Central memory CD8-positive, alpha-beta T cell (primary cell): ENCODE measurements at places on chromosomes 12 and 14.

- no peaks in the 10 kb centered on the region for H3K36me3 ChIP-seq
- no peak overlapping the region for H3K27ac ChIP-seq
- no peaks in the 10 kb centered on the region for H3K4me1 ChIP-seq
- H3K27me3 ChIP-seq: peaks cover 39% of the 10 kb centered on the region
- DNase-seq: no peak
- H3K4me3 ChIP-seq: no peak overlapping the region
Observed at GRCh38 chr14:36339816-36340215, 19.4 kb upstream of the MBIP start.

- H3K4me3 ChIP-seq: peak overlapping the region; percentile 79
- peaks cover 24% of the 10 kb centered on the region for H3K36me3 ChIP-seq
- peak overlapping the region; percentile 94 for H3K27ac ChIP-seq
- H3K27me3 ChIP-seq: no peaks in the 10 kb centered on the region
Observed at GRCh38 chr12:10559244-10559643, 53.6 kb downstream of the EIF2S3B start.

DNA sequence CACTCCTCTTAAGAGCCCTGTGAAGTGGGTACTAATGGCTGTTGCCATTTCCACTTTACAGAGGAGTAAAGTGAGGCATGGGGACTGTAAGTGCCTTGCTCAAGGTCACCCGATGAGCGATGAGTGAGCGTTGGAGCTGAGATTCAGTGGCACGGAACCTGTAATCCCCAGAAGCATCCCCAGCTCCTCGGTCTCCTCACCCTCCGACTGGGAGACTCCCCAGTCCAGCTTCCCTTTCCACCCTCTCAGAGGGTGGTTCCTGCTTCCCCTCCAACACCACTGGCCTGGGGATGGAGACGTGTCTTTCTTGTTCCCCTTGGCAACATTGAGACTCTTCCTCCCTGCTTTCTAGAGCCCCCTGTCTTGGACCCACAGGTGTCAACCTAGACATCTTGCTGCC lies 32.6 kb downstream of the TMEM63C start:
- peaks cover 1% of the 10 kb centered on the region for H3K36me3 ChIP-seq
- DNase-seq: no peak
- H3K4me1 ChIP-seq: no peaks in the 10 kb centered on the region
- H3K27ac ChIP-seq: no peak overlapping the region
- peaks cover 43% of the 10 kb centered on the region for H3K27me3 ChIP-seq
- H3K4me3 ChIP-seq: no peak overlapping the region

- no peak overlapping the region for H3K27ac ChIP-seq
- peaks cover 40% of the 10 kb centered on the region for H3K27me3 ChIP-seq
- H3K36me3 ChIP-seq: no peaks in the 10 kb centered on the region
- no peak for DNase-seq
- no peaks in the 10 kb centered on the region for H3K4me1 ChIP-seq
- no peak overlapping the region for H3K4me3 ChIP-seq
Observed at GRCh38 chr14:74442757-74443156, 16.7 kb upstream of the SYNDIG1L start.

GRCh38 chr14:79408696-79409095 lies 802.6 kb downstream of the DIO2 start:
- no peak overlapping the region for H3K4me3 ChIP-seq
- H3K27ac ChIP-seq: no peak overlapping the region
- DNase-seq: no peak
- H3K36me3 ChIP-seq: no peaks in the 10 kb centered on the region
- H3K27me3 ChIP-seq: no peaks in the 10 kb centered on the region

- no peak overlapping the region for H3K4me3 ChIP-seq
- H3K27ac ChIP-seq: no peak overlapping the region
- no peaks in the 10 kb centered on the region for H3K27me3 ChIP-seq
- peaks cover 2% of the 10 kb centered on the region for H3K36me3 ChIP-seq
- no peak for DNase-seq
Observed at GRCh38 chr12:89539426-89540223, 13.8 kb upstream of the POC1B start.

- H3K4me3 ChIP-seq: no peak overlapping the region
- H3K27ac ChIP-seq: no peak overlapping the region
- peaks cover 7% of the 10 kb centered on the region for H3K27me3 ChIP-seq
- DNase-seq: no peak
- no peaks in the 10 kb centered on the region for H3K36me3 ChIP-seq
Observed at GRCh38 chr14:58912799-58913432, 275.2 kb downstream of the DACT1 start.

GRCh38 chr12:60863421-60863820 lies 1267.6 kb downstream of the SLC16A7 start:
- H3K27me3 ChIP-seq: no peaks in the 10 kb centered on the region
- H3K27ac ChIP-seq: no peak overlapping the region
- H3K36me3 ChIP-seq: no peaks in the 10 kb centered on the region
- DNase-seq: no peak

- no peak overlapping the region for H3K4me3 ChIP-seq
- DNase-seq: no peak
- H3K4me1 ChIP-seq: no peaks in the 10 kb centered on the region
- no peaks in the 10 kb centered on the region for H3K27me3 ChIP-seq
Observed at GRCh38 chr12:25787701-25788100, 170.8 kb upstream of the RASSF8 start.

DNA sequence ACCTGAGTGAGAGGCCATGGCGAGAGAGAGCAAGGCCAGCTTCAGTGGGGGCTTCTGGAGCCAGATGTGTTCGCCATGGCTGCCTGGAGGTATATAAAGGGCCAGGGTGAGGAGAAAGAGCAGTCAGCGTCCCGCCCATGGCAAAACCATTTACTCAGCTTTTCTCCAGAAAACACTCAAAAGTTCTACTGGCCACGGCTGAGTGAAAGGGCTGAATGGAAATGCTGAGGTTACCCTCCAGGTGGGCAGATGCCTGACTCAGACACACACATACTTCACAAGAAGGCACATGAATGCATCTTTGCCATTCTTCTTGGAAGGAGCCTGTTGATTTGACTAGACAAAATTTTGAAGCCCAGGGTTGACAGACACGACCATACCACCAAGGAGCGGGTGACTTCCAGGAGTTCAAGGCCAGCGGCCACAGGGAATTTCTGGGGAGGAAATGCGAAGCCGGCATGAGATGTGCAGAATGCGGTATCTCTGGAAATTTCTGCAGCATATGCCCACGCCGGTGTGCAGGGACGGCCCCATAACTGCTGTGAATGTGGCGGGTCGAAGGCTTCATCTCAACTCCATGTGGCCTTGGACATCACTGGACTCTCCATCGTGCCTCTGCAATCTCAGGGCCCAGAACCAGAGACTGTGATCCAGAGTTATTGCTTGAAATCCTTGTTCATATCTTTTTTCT lies at the start of gene IL31:
Gene IL31, minus strand, starts transcription at position 67 of the 691 bp plus-strand sequence. Its CDS starts 49 bp downstream, at position 18.
- no peak within 1 kb of the TSS for H3K4me3 ChIP-seq
- no peaks in the 10 kb centered on the region for H3K4me1 ChIP-seq
- H3K27me3 ChIP-seq: no peaks in the 10 kb centered on the region

GRCh38 chr14:96108061-96108795 lies 69.1 kb downstream of the C14orf132 start:
- no peak overlapping the region for H3K27ac ChIP-seq
- no peak overlapping the region for H3K4me3 ChIP-seq
- no peaks in the 10 kb centered on the region for H3K36me3 ChIP-seq

DNA sequence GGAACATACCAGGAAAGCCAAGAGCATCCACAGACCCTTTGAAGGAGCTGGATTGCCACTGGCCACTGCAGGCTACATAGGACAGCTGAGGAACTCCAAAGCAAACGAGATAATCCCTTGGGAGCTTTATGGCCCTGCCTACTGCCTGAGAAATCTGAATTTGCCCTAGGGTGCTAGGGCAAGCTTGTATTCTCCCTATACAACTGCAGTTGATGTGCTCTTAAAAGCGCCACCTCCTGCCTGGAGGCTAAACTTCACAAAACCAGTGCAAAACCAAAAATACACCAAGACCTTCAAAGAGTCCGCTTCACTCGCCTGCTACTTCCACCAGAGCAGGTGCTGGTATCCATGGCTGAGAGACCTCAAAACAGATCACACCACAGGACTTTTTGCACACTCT lies 99.6 kb upstream of the KRR1 start:
- no peak overlapping the region for H3K27ac ChIP-seq
- no peak overlapping the region for H3K4me3 ChIP-seq
- no peaks in the 10 kb centered on the region for H3K4me1 ChIP-seq
- H3K27me3 ChIP-seq: peaks cover 63% of the 10 kb centered on the region
- DNase-seq: no peak

DNA sequence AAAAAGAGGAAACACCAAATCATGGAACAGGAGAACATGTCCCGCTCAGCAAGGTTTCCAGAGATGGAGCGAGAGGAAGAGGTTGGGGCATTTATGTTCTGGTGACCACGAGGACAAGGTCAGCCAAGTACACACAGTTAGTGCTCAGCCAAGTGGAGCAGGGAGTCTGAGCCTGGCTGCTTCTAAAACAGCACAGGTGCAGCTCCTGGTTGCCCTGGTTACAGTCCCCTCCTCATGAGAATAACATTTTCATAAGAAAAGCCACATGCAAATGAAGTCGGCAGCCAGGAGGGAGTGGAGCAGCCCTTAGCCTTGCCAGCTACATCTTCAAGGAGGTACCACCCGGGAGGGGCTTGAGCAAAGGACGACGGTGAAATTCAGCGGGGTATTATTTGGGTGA lies 81.8 kb downstream of the NOS1 start:
- H3K4me3 ChIP-seq: no peak overlapping the region
- no peaks in the 10 kb centered on the region for H3K4me1 ChIP-seq
- H3K27me3 ChIP-seq: peaks cover 47% of the 10 kb centered on the region
- H3K27ac ChIP-seq: no peak overlapping the region

- H3K36me3 ChIP-seq: no peaks in the 10 kb centered on the region
- no peak overlapping the region for H3K27ac ChIP-seq
- H3K27me3 ChIP-seq: peaks cover 66% of the 10 kb centered on the region
- H3K4me1 ChIP-seq: peaks cover 8% of the 10 kb centered on the region
- no peak for DNase-seq
Observed at GRCh38 chr12:54612225-54612750, 22.4 kb downstream of the LACRT start.

- H3K4me3 ChIP-seq: no peak overlapping the region
- H3K36me3 ChIP-seq: no peaks in the 10 kb centered on the region
- H3K4me1 ChIP-seq: no peaks in the 10 kb centered on the region
- H3K27ac ChIP-seq: no peak overlapping the region
- DNase-seq: no peak
Observed at GRCh38 chr14:68577802-68578541, 214.9 kb downstream of the ZFP36L1 start.

- no peak overlapping the region for H3K27ac ChIP-seq
- DNase-seq: no peak
- H3K4me1 ChIP-seq: no peaks in the 10 kb centered on the region
Observed at GRCh38 chr12:128079-128478, 61.5 kb downstream of the IQSEC3 start.
